Transverse colon (tissue), 4 donors: ENCODE measurements at places on chromosomes 6 and 20.

- no peak for DNase-seq
These were observed 39.4 kb upstream of the RGS17 start for GRCh38 chr6:153170511-153170910.

DNA sequence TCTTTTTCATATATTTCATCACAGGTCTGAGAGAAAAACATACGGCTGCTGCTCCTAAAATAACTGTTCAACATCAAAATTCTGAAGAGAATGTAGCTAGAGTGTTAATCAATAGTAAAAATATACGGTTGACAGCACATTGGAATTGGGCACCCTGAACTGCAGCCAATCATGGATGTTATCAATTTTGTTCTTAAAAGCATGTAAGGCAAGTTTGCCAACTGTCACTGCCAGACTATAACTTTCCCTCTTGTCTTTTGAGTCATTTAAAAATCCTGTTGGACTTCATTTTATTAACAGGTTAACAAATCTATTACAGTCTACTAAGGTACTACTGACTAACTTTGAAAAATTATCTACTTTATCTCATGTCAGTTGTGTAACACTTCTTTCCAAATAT is 592.8 kb downstream of the HACE1 start:
- no peak for DNase-seq

DNA sequence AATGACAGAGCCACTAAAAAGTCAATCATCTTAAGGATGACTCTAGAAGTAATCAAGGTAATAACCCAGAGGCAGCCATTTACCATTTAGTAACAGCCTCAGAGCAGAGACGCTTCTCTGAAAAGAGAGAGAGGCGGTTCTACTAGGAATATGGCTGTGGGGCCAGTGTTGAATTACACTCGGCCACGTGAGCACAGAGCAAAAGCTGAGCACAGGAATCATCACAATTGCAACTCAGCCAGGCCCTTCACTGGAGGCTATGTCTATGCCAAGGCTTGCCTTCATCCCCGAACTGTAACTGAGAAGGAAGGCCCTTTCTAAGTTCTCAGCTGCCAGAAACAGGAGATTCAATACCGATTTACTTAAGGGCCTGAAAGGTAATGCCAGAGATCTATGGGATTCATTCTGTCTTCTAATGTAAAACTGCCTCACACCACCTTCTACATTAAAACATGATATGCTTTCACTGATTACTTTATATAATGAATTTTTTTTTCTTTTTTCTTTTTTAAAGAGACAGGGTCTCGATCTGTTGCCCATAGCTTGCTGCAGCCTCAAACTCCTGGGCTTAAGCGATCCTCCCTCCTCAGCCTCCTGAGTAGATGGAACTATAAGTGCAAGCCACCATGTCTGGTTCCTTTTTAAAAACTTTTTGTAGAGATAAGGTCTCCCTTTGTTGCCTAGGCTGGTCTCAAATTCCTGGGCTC is 67.6 kb downstream of the NUDT3 start:
- DNase-seq: no peak

- DNase-seq: no peak
These were observed 294.4 kb downstream of the KCNQ5 start for GRCh38 chr6:72916298-72916697.
